ENCODE measurements at places on chromosomes 3 and 15. TPM values are rescaled to one million over a fixed set of nuclear protein-coding genes. Genes with fewer than 3 reads are reported as not detected.

UPK1B gene
- not detected for total RNA-seq

CACNA1D gene
- total RNA-seq, result under 0.01 TPM

FETUB gene
- not detected for total RNA-seq

NDN gene
- total RNA-seq, result 76.8 TPM

C3orf52 gene
- total RNA-seq, result 0.37 TPM

CCR4 gene
- not detected for total RNA-seq

CACNA2D3 gene
- total RNA-seq, result not detected

VGLL3 gene
- total RNA-seq, result 52.6 TPM

FGD5 gene
- 5.3 TPM for total RNA-seq

GOLGA8B gene
- 15.8 TPM for total RNA-seq

MYL3 gene
- total RNA-seq, result not detected

KBTBD12 gene
- total RNA-seq, result not detected

IGSF10 gene
- total RNA-seq, result under 0.01 TPM

STRIT1 gene
- not detected for total RNA-seq

CLDN11 gene
- 792 TPM for total RNA-seq

SNTN gene
- total RNA-seq, result not detected

CCR1 gene
- 0.59 TPM for total RNA-seq
